T-helper 1 cell treated with Interleukin-12 subunit alpha and Interleukin-12 subunit beta and Interleukin-4 antibody, amounts not matched to agents 30 ng/mL and 1 ng/mL, for 36 hours (primary cell): ENCODE measurements at places on chromosomes 12 and 14. TPM values are rescaled to one million over a fixed set of nuclear protein-coding genes. Genes with fewer than 3 reads are reported as not detected.

LRP1 gene
- total RNA-seq = 0.86 and 1.1 TPM in 2 replicates

CLEC2B gene
- 46.4 and 48.9 TPM in 2 replicates for total RNA-seq

C12orf50 gene
- 0.12 TPM in 1 of 2 replicates, not detected in the other for total RNA-seq

PTCSC3 gene
- total RNA-seq = not detected in 2 replicates

ARHGDIB gene
- 1,194 and 1,202 TPM in 2 replicates for total RNA-seq

NFATC4 gene
- total RNA-seq = 0.59 TPM in 1 of 2 replicates, not detected in the other

KRT75 gene
- not detected in 2 replicates for total RNA-seq

TGM1 gene
- total RNA-seq = 6.4 and 6.7 TPM in 2 replicates

PRB2 gene
- total RNA-seq = not detected in 2 replicates

MGAT4C gene
- total RNA-seq = not detected in 2 replicates

SDR9C7 gene
- not detected in 2 replicates for total RNA-seq

HRK gene
- not detected in 2 replicates for total RNA-seq

GRIN2B gene
- not detected in 2 replicates for total RNA-seq

LYZ gene
- 1.3 and 1.8 TPM in 2 replicates for total RNA-seq

DHRS1 gene
- total RNA-seq = 23.3 and 25.2 TPM in 2 replicates

FBXO33 gene
- 14.6 and 15.1 TPM in 2 replicates for total RNA-seq

PIK3C2G gene
- total RNA-seq = not detected in 2 replicates

ABCD2 gene
- total RNA-seq = 39.1 and 39.5 TPM in 2 replicates

WASHC4 gene
- 52.8 and 58.7 TPM in 2 replicates for total RNA-seq

ZNF10 gene
- total RNA-seq = 6.2 and 9.2 TPM in 2 replicates

NEUROD4 gene
- total RNA-seq = not detected in 2 replicates

CACNA2D4 gene
- 15.1 and 15.4 TPM in 2 replicates for total RNA-seq

GPN3 gene
- 19.5 and 20.7 TPM in 2 replicates for total RNA-seq

BATF gene
- total RNA-seq = 148 and 149 TPM in 2 replicates

PTPRB gene
- not detected in 2 replicates for total RNA-seq

ZC2HC1C gene
- 0.98 and 1.3 TPM in 2 replicates for total RNA-seq

KRT86 gene
- 1.9 and 3.4 TPM in 2 replicates for total RNA-seq

PLXNC1 gene
- 35.5 and 38.7 TPM in 2 replicates for total RNA-seq

TSPAN8 gene
- total RNA-seq = not detected in 2 replicates

ASPG gene
- total RNA-seq = not detected in 2 replicates

SCN8A gene
- 0.41 and 0.47 TPM in 2 replicates for total RNA-seq

AMN gene
- 1.0 and 1.2 TPM in 2 replicates for total RNA-seq

GALNT6 gene
- total RNA-seq = 14.9 and 17.7 TPM in 2 replicates

NDUFA12 gene
- total RNA-seq = 112 and 130 TPM in 2 replicates

USP44 gene
- 3.2 and 4.3 TPM in 2 replicates for total RNA-seq
